ENCODE measurements at places on chromosomes 7 and 10.

DNA sequence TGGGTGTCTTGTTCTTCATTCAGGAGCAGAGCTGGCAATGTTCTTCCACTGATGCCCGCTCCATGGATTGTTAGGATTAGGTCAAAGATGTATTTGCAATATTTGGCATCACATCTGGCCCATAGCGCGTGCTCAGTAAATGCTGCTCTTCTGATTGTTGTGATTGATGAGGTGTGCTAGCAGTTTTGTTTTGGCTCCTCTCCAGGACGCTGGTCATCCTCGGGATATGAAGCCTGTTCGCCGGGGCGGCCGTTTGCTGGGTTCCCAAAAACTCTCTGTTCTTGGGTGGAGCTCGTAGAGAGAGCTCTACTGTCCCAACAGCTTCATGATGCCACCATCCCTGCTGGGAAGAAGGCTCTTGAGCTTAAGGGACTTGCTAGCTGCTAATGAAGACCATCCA, 96.9 kb downstream of the XRCC2 start:
- no peak for DNase-seq

GRCh38 chr10:131266936-131267813, 44.3 kb downstream of the TCERG1L start:
- DNase-seq, result no peak

- no peak for DNase-seq
Observed at GRCh38 chr7:132430861-132431822, 145.1 kb downstream of the PLXNA4 start.

GRCh38 chr7:98702021-98702420, 84.9 kb downstream of the NPTX2 start:
- no peak for DNase-seq

DNA sequence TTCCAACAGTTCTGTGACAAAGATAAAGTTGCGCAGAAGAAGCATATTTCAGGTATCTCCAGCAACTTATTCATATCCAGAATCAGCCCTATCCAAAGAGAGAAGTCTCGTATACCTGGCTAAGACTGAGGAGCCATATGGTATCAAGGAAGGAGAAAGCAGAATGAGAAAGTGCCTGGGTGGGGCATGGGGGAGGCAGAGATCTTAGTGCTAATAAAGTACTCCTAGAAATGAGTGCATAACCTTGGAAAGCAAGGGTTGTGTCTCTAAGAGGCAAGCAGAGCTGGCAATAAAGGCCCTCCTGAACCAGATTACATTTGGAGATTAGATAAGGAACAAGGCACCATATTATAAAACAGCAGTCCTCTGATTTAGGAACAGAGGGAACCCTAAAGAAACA, 12.7 kb downstream of the TASOR2 start:
- no peak for DNase-seq

DNA sequence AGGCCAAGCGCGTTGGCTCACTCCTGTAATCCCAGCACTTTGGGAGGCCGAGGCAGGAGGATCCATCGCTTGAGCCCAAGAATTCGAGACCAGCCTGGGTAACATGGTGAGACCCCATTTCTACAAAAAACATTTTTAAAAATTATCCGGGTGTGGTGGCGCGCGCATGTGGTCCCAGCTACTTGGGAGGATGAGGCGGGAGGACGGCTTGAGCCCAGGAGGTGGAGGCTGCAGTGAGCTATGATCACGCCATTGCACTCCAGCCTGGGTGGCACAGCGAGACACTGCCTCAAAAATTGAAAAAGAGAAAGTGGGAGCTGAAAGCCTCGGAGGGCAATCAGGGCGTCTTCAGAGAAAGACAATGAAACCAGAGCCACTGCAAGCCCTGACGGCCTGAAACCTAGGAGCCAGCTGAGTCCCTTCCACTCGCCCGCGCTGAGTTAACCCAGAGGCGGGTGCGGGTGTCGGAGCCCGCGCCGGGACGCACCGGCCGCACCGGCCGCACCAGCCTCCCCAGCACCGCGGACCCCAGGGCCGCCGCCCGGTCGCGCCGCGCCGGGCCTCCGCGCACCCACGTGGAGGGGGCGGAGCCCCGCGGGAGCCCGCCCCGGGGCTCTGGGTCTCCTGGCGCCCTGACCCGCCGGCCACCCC, 22.4 kb downstream of the ZFAND2A start:
- DNase-seq, result no peak

- no peak for DNase-seq
Observed at GRCh38 chr7:17015598-17016031, 133.8 kb upstream of the AGR3 start.

DNA sequence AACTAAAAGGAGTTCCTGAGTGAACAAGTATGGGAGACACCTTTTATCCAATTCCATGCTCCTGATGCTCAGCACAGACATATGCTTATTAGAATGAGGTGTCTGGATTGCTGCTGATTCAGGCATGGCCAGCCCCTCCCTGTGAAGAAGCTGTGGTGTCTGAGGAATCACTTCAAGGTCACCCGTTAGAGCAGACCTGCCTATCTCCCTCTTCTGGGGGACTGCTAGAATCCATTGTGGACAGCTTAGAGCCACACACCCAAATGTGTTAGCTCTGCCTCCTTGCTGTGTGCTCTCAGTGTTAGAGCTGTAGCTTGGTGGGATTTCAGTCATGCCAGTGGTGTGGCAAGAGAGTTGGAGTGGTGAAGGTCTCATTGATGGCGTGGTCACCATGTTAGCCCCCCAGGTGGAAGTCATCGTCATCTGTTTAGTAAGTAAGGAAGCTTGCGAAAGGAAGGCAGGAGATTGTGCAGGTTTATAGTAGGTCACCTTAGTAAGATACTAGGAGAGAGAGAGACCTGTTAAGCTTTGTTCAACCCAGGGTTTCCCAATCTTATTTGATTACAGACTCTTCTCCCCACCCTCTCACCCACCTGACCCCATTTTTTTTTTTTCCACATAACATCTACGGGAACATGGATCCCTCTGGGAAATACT, 12.8 kb downstream of the PRXL2A start:
- DNase-seq, result no peak

DNA sequence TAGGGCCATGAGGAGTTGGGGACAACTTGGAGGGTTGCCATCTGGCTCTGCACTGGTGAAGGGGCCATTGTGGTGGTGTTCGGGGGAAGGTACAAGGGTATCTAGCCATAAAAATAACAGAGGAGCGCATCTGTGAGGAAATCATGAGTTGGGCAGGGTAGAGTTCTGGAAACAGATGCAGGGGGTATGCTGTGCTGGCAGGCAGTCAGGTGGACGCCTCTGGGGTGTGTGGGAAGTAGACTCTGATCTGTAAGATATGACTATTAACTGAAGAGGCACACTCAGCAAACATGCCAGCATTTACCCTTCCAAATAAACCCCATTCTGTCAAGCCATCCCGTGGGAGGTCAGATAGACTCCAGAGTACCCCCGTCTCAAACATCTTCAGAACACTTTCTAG, 79.8 kb downstream of the CLEC2L start:
- no peak for DNase-seq

DNA sequence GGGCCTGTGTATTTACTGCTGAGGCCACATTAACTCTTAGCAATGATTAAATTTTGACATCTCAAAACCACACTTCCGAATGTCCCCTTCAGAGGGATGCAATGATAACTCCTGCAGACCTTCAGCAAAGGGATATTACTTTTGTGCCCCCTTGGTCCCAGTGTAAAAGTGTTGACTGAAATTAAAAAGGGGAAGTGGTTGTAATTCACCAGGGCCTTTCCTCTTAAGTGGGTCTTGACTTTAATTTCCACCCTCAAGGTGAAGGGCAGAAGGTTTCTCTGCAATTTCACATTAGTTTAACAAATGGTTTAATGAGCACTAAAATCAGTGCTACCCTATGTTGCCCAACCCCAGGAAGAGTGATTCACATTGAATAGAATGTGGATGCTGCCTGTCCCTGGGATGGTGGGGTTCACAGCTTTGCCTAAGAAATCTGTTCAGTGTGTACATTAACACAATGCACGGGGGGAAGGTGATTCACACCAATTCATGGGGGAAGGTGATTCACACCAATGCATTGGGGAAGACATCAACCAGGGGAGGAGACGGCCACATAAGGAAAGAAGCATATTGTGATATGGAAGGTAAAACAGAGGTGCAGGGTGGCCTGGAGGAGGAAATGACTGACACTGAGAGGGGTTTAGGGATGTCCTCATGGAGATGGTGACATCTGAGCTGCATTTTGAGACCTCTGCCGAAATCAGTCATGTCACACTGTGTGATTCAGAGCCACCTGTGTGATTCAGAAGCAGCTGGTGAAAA, 19.4 kb upstream of the TNS3 start:
- no peak for DNase-seq

- DNase-seq, result no peak
Observed at GRCh38 chr7:416761-417624, 102.7 kb downstream of the PDGFA start.

DNA sequence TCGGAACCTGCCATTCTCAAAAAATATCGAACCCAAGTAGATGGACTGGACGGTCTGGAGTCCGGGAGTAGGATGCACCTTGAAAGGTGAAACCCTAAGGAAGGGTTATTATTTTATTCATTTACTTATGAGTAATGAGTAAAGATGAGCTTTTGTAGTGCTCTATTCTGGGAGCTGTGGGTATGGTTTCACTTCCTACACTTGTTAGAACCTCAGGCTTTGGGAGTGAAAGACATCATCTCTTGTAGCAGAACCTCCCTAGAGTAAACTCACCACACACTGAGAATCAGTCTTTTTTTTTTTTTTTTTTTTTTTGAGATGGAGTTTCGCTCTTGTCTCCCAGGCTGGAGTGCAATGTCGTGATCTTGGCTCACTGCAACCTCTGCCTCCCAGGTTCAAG, 389.4 kb upstream of the AUTS2 start:
- no peak for DNase-seq

GRCh38 chr7:109009636-109010035, 440.0 kb downstream of the DNAJB9 start:
- no peak for DNase-seq

- no peak for DNase-seq
Observed at GRCh38 chr10:61175316-61175715, 231.3 kb upstream of the RHOBTB1 start.

- no peak for DNase-seq
Observed at GRCh38 chr7:92727755-92728154, 108.6 kb downstream of the CDK6 start.

- DNase-seq, result no peak
Observed at GRCh38 chr10:48492201-48492600, 112.7 kb downstream of the ARHGAP22 start.

- DNase-seq, result no peak
Observed at GRCh38 chr10:68562661-68563570, 2.8 kb downstream of the TET1 start.

GRCh38 chr7:44184206-44184872, 4.9 kb downstream of the GCK start:
- no peak for DNase-seq

- DNase-seq, result no peak
Observed at GRCh38 chr7:105206985-105207384, 181.7 kb downstream of the SRPK2 start.

GRCh38 chr7:155808549-155809331, 3.5 kb downstream of the SHH start:
- DNase-seq, result peak; percentile 48

GRCh38 chr7:68691261-68692216, 906.7 kb upstream of the AUTS2 start:
- no peak for DNase-seq

DNA sequence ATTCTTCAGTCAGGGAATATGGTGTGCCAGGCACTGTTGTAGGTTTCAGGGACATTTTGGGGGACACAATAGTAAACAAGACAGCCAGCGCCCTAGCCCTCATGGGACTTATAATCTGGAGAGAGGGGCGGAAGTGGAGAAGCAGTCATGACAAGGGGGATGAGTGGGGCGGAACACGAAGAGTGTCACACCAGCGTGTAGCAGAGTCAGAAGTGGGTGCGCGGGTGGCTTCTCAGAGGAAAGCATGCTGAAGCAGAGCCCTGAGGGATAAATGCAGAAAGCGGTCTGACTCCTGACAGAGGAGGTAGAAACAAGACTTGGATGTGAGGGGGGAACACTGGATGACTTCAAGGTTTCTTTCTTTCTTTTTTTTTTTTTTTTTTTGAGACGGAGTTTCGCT, 160.3 kb upstream of the LYZL2 start:
- no peak for DNase-seq

- no peak for DNase-seq
Observed at GRCh38 chr7:70353946-70354335, 755.7 kb downstream of the AUTS2 start.

- peak; percentile 19 for DNase-seq
Observed at GRCh38 chr10:73998623-73998928, 660 bp downstream of the VCL start.

DNA sequence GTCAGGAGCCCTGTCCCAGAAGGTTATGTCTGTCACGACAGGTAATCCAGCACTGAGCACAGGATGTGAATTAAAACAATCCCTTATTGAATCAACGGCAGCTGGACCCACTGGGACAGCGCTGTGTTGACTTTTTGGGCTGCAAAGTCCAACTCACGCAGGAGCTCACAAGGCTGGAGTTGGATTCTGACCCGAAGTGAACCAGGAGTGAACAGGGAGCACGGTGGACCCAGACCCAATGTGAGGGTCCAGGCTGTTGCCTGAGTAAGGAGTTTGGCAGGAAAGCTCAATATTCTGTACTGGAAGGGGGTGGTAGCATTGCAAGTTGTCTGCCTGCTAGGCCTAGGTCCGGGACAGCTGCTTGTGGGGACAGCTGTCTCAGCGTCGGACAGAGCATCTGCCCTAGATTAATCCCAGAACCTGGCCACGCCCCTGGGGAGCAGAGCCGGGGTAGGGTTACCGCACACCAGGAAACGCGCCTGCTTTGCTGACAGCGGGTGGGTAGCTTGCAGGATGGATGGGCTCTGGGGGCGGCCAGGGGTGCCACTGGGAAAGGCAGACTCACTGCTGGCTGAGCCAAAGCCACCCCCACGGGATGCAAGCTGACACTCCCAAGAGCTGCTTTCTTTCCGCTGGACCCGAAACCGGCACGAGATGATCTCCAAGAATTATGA, 24.0 kb downstream of the COL26A1 start:
- DNase-seq, result peak; percentile 37

- peak; percentile 63 for DNase-seq
Observed at GRCh38 chr10:119207713-119208552, 562 bp downstream of the GRK5 start.

GRCh38 chr7:67821116-67821515, 824.5 kb downstream of the TYW1 start:
- DNase-seq, result no peak

DNA sequence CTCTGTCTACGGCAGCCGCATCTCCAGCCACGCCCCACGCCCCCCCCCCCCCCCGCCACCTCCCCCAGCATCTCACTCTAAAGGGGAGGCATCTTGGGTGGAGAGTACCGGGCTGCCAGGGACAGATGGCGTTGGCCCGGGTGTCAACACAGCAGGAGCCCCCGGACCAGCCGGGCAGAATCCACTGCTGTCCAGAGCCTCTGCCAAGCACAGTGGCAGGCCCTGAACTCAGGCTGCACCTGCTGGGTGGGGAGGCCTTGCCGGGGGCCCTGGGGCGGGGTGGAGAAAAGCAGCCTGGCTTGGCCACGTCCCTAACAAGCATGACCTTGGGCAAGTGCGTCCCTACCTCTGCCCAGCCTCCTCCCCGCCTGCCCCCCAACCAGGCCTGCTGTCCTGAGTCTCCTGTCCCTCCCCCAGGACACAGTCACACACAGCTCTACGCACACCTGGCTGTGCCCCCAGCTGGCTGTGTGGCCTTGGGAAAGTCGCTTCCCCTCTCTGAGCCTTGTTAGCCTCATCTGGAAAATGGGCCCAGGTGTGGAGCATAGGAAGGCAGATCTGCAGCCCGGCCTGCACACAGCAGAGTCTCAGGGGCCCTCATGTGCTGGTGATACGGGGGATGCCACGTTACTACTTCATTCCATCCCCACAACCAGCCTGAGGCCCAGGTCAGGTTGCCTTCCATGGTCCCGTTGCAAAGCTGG, 45.2 kb downstream of the MICALL2 start:
- DNase-seq, result no peak

GRCh38 chr7:80393786-80394185, 118.1 kb downstream of the GNAT3 start:
- DNase-seq, result no peak

Measured in head of caudate nucleus (tissue), 42 donors.